ENCODE measurements at places on chromosomes 3 and 15.

- DNase-seq: no peak
Observed at GRCh38 chr3:65888196-65888595, 150.5 kb downstream of the MAGI1 start.

GRCh38 chr3:145767909-145768308, 393.1 kb downstream of the PLOD2 start:
- no peak for DNase-seq

DNA sequence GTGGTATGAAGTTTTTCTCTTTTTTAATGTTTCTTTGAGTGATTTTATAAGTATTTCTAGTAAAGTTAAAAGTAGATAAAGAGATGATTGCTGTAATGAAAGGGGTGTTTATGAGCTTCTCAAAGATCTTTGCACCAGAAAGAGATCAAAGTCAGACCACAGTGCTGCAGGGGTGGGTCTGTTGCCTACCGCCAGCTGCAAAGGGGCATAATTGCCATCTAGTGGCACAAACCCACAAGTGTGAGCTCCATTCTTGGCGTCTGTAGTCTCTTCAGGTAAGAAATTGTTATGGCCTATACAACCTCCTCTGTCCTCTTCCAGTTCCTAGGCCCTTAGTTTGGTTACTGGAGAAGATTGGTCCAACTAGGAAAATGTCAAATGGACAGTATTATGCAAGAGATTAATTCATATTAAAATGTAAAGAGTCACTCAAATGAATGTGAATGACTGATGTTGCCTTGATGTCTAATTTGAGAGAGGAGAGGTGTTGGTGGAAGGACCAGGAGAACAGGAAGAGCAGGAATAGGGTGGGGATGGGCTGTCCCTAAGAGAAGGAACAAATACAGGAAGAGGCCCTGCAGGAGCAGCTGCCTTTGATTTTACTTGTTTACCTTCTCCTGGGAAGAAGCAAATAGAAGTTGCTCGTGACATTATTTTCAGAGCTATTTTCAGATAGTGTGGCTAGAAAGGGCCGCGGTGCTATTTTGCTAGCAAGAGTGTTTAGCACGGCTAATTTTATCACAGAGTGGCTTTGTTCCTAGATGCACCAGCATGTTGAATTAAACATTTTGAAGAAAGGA, 53.0 kb upstream of the GSK3B start:
- DNase-seq: no peak

DNA sequence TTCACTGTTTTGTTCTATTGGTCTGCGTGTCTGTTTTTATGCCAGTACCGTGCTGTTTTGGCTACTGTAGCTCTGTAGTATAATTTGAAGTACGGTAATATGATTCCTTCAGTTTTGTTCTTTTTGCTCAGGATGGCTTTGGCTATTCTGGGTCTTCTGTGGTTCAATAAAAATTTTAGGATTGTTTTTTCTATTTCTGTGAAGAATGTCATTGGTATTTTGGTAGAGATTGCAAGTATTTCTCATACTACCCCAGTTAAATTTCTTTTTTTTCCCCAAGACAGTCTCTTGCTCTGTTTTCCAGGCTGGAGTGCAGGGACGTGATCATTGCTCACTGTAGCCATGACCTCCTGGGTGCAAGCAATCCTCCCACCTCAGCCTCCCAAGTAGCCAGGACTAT, 53.4 kb downstream of the STARD9 start:
- no peak for DNase-seq

DNA sequence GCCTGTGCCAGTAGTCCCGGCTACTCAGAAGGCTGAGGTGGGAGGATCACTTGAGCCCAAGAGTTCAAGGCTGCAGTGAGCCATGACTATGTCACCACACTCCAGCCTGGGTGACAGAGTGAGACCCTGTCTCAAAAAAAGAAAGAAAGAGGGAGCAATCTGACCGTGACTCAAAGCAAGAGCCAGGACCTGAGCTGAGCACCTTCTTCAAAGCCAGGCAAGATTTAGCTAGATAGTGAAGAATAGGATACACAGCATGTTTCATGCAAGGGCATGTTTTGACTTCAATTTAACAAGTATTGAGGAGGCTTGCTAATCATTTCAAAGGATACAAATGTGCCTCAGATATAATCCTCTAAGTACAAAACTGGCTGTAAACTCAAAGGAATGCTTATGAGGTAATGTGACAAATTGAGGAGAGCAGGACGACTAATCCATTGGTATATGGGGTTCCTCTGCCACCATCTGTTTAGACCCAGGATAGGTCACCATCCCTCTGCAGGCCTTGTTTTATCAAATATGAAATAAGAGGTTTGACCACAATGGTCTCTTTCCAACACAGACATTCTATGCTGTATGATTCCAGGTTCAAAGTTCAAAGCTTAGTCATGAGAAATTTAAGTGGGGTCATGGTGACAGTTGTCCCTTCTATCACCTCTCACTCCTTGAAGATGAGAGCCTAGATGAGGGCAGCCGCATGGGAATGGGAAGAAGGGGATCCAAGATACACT, 33.2 kb downstream of the RAB27A start:
- DNase-seq: no peak

GRCh38 chr15:89814112-89814742, 425 bp downstream of the ANPEP start:
- peak; percentile 24 for DNase-seq

- DNase-seq: no peak
Observed at GRCh38 chr3:143786219-143787191, 61.8 kb downstream of the SLC9A9 start.

DNA sequence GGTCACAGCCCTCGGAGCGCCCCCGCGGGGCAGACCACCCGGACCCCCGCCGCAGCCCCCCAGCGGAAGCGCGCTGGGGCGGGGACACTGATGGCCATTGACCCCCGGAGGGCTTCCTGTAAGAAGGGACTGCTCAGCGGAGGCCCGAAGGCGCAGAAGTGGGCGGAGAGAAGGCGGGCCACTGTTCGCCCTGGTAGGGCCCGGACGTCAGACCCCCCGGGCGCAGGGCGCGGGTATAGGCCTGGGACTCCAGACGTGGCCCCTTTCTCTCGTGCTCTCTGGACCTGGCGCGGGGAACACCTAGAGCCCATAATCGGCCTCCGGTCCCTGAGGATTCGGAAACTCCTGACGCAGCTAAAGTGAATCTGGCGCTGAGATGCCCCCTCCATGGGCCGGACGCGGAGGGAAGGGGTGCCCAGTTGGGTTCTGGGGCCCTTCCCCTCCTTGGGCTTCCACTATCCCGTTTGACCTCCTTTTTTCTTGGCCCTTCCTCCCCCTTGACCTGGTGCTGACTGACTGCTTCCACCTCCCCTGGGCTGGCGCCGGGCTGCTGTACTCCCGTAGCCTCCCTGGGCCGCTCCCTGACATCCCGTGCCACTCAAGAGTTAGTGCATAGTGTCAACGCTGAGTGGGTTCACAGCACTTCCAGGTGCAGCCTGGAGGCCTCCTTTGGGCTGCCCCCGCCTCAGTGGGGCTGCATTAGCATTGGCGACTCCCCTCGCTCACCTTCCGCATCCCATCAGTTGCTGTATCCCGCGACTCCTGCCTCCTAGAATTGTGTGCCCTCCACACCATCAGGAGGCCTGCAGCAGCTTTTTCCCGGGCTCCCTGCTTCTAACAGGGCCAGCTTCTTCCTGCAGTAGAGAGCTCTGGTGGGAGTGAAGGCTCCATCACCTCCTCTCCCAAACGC, 694 bp downstream of the ABTB1 start:
- DNase-seq: peak; percentile 50

- DNase-seq: no peak
Observed at GRCh38 chr3:152628496-152628895, 206.4 kb upstream of the P2RY1 start.

DNA sequence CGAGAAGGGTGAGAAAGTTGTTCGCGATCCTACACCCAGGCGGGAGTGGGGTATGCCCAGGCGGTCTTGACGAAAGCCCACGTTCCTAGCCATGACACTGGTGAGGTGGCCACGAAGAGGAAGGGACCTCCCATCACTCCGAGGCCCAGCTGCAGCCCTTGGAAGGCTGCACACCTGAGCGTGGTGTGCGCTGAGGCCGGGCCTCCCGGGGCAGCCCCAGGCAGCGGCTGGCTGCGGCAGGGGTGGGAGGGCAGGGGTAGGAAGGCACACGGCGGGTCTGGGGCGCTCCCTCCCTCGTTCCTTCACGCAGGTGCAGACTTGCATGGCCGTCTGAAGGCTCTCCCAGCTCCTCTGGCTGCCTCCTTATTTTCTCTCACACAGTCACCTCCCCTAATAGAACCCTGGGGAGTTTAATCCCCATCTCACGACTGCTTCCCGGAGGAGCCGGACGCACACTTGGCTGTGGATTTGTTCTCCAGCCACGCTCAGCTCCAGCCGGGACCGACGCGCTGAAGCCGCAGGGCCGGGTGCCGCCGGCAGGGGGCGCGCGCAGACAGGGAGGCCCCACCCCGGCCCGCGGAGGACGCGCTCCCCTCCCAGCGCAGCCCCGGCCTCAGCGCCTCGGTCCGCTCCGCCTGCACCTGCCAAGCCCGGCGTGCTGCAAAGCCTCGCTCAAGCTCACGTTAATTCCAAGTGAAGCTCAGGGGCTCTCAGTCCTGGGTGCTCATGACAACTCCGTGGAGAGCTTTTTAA, 37.8 kb upstream of the MUC4 start:
- no peak for DNase-seq

- no peak for DNase-seq
Observed at GRCh38 chr15:61659566-61660190, 400.6 kb downstream of the VPS13C start.

DNA sequence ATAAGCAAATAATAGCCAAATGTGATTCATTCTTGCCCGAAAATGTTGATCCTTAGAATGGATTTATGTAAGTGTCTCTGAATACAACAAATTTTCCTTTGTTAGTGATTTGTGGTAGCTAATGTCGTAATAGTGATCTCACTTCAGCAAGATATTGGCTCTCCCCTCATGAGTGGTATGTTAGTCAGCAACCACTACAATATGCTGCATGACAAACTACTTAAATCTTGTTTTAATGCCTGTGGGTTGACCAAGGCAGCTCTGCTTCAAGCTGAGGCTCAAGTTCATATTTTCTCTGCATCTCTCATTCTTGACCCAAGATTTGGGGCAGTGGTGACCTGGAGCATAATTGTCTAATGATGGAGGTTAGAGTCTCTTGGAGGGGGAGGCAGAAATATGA, 49.8 kb upstream of the GALNT15 start:
- DNase-seq: no peak

Data from natural killer cell (primary cell).